ENCODE measurements at places on chromosomes 2 and 18. TPM values are rescaled to one million over a fixed set of nuclear protein-coding genes. Genes with fewer than 3 reads are reported as not detected.

DNA sequence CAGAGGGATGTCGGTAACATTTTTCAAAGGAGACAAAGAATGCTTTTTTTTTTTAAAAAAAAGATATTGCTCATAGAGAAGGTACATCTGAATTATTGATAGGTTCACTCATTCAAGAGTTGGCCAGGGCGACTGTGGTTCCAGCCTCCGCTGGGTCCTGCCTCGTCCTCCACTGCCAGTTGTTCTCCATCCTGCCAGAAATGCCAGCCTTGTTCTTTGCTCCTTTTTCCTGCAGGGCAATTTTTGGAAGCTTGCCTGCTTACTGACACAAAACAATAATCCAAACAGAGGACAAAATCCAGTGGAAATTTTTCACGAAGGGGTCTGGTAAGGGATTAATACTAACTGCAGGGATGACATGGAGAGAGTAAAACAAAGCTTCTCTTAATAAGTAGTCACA, 1113.0 kb downstream of the CBLN2 start:
- no peak for DNase-seq

DNA sequence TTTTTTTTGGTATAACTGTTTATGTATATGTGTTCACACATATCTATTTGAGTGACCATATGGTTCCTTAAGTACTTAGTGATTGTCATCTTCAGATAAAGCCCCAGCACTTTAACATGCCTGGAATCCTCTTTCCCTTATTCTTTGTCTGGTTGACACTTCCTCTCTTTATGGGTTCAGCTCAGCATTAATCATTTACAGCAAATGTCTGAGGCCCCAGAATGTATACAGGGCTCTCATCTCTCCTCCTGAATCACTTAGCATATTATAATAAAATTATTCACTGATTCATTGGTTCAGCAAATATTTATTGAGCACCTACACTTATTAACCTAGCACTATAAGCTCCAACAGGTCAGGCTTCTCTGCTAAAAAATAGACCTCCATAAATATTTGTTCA, 43.5 kb upstream of the CD28 start:
- no peak for DNase-seq

DNA sequence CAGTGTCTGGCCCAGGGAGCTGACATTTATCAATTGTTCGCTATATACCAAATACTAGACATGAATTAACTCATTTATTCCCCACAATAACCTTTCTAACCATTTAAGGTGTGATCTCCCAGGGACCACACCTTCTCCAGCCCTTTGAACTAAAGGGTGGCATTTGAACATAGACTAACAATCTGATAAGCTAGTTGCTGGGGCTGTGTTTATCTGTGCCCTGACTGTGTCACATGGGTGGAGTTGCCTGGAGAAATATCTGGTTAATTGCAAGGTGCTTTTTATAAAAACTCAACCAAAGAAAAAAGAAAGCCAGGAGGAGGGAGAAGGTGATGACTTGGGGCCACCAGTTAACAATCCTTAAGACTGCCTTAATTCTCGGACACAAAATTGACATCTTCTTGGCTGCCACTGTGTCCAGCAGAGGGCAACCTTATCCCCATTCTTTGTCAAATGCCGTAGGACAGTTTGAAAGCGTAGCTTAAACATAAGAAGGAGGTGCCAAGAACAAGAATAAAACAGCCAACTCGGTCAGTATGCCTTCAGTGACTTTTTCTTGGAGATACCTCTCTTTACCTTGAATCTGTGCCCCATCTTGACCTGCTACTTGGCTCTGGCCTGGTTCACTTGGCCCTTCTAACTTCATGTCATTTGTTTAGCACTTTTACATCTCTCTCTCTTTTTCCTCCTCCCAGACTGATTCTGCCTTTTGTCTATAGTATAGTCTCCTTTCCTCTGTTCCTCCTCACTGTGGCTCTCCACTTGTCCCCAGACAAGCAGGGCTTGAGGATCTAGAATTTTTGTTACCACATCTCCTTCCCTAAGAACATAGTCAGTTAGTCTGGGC, 183.4 kb downstream of the MYO3B start:
- peak; percentile 64 for DNase-seq

The NR4A2 gene
- polyA plus RNA-seq, result 2.3 TPM

DNA sequence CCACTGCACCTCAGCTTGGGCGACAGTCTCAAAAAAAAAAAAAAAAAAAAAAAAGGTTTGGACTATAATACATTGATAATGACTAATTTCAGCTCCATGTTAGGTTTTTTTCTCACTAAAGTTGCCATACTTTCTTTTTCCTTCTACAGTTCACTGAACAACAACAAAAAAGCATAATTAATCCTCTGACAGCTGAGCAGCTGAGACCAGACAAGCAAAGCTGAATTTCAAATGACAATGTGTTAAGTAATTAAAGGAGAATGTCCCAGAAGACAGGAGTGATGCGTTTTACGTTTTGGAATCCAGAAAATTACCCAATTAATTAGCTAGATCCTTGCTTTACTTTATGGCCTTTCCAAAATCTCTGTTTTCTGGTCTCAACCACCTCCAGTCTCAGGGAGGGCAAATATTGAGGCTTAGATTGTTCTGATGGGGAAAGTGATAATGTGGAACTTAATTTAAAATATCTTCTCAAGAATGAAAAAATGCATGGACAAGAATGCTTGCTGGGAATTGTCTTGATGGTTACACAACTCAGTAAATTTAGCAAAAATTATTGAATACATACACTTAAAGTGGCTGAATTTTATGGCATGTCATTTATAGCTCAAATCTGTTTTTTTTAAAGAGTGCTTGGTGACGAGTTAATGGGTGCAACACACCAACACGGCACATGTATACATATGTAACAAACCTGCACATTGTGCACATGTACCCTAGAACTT, 17.4 kb upstream of the RMDN2 start:
- no peak for DNase-seq

GRCh38 chr2:17375262-17375661, 143.0 kb downstream of the RAD51AP2 start:
- DNase-seq, result no peak

DNA sequence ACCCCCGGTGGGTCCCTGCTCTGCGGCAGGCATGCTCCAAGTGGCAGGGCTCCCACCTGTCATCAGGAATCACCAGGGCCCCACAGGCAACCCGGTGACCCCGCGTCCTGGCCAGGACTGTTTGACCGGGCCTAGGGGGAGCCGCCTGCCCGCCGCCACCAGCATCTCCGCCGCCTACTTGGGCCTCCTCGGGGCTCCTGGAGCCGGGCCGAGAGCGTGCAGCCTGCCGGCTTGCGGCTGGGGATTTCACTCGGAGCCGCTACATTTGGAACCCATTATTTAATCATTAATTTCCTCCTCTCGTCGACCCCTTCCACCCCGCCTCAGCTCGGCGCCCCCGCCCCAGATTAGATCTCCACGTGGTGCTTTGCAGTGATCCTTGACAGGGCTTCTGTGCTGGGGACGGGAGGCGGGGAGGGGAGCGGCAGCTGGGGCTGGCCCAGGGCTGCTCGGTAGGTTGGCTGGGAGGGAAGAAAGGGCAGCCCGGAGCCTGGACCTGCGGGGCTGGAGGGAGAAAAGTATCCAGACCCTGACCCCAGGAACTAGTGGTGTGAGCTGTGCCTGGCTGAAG, 295.4 kb downstream of the CYP26B1 start:
- DNase-seq, result no peak

- DNase-seq, result peak; percentile 70
These were observed 14.3 kb upstream of the STAM2 start for GRCh38 chr2:152189622-152190495.

The POTEI gene
- not detected for polyA plus RNA-seq

The C2orf80 gene
- polyA plus RNA-seq, result not detected

The DYNAP gene
- not detected for polyA plus RNA-seq

The ABCG8 gene
- not detected for polyA plus RNA-seq

DNA sequence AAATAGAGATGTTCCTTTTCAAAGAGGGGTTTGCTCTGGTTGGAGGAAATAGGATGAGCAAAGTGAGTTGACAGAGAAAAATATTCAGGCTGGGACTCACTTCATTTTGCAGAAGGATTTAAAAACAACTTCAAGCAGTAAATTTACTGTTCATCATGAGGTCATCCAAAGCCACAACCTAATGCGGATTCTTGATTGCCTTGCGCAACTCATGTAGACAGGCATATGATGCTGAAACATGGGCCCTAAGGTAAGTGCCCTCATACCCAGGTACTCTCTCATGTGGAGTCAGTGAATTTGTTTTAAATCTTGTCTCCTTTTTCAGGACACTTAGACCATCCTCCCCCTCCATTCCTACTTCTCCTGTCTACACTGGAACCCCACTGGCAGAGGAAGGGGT, 51.9 kb upstream of the LYPD1 start:
- no peak for DNase-seq

DNA sequence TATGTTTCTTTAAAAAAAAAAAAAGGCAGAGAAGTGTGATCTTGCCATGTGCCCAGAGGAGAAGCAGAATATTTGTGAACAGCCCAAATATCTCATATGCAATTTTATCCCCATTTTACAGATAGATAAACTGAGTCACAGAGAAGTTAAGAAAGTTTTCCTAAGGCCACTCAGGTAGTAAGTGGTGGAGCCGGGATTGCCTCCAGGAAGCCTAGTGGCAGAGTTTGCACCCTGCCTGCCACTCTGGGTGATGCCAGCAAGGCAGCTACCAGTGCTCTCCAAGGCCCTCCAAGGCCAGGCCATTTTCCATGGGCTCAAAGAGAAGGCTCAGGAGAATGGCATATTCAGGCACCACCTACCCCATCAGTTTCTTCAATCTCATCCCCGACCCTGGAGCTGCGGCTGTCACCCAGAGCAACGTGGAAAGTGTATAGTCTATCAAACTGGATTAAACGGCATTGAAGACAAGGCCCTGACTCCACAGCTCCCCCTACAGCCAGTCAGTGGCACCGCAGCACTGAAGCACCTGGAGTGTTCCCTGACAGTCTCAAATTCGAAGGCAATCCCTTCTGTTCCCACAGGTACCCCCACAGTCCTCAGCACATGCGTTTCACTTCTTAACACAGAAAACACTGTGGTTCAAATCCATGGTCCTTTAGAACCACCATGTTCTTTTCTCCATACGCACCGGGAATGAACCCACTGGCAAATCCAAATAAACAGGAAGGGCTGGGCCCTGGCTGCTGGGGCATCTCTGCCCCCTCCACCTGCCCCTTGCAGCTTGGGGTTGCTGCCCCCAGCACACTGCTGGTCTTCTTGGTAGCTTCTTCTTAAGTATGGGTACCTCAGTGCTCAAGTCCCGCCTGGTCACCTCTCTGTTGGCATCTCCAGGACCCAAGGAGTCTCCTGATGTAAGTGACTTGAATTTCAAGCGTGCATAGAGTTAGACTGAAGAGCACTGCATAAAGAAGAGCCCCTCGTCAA, 175.3 kb downstream of the INHBB start:
- DNase-seq, result peak; percentile 40

GRCh38 chr2:150389447-150389846, 98.0 kb downstream of the RND3 start:
- no peak for DNase-seq

- no peak for DNase-seq
These were observed 66.8 kb upstream of the FZD7 start for GRCh38 chr2:201966691-201967438.

DNA sequence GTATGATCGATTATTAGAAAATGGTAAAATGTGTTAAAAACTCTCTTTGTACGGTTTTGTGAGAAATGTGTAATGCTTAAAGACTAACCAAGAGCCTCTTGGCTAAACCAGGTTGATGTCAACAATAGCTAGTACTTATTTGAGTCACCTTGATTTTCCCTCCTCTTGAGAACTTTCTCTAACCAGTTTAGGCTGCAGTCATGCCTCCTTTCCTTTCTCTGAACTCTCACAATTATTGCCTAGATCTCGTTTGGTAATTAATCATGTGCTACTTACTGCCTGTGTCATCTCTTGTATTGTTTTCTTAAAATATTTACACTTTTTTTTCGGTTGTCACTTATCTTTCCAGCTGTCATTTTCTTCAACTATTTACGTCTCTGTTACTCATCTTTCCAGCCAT, 1.1 kb upstream of the EPC2 start:
- DNase-seq, result no peak

DNA sequence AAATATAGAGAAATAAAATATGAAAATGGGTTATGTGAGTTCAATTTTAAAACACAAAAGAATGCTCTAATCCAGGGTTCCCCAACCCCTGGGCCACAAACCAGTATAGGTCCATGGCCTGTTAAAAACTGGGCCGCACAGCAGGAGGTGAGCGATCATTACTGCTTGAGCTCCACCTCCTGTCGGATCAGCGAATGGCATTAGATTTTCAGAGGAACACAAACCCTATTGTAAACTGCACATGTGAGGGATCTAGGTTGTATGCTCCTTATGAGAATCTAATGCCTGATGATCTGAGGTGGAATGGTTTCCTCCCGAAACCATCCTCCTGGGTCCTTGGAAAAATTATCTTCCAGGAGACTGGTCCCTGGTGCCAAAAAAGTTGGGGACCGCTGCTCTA, 34.7 kb downstream of the TTR start:
- DNase-seq, result no peak

All from A549 (cell line).